Stimulated activated naive CD4-positive, alpha-beta T cell treated with Interleukin-2 at 50 U/mL for 16 hours (primary cell): ENCODE measurements at places on chromosomes 7 and 10.

DNA sequence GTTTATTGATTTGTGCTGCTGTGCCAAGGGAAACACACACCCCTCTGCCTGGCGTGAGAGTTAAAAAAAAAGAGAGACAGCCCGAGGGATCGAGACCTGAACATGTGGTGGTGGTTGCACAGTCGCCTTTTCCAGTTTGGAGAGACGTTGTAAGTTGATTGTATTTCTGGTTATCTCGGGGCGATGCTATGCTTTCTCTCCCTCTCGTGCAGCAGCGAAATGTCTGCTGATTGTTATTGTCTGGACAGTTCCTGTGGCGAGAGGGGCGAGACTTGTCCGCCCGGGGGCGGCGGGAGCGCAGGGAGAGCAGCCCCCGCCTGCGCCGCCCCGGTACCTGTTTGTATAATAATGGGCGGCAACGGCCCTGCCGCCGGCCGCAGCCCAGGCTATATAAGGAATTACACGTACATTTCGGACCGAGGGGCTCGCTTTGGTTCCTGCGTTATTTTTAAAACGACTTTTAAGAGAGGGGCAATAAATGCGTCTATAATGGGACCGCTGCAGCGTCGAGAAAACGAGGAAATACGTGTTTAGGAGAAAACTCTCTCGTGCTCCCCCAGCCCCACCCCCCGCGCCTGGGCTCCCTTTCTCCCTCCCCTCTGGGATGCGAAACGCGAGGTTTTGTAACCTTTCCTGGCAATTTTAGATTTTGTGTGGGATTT lies 1.7 kb downstream of the ZEB1 start:
- no peak for DNase-seq

- DNase-seq = no peak
Measured at GRCh38 chr7:24510759-24511158, 62.5 kb upstream of the PALS2 start.

DNA sequence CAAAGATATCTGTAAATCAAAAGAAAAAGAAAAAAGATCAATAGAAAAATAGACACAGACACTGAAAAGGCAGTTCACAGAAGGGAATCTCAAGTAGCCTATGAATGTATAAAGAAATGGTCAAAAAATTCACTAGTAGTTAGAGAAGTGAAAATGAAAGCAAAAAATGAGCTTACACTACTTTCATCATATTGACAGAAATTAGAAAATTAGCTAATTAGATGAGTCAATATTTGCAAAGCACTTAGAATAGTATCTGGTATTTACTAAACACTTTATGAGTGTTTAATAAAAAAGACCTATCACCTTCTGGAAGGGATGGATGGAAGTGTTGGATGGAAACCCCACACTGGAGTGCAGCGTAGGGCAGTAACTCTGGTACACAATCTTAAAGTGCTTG lies 1.7 kb upstream of the CFAP58 start:
- DNase-seq = no peak

DNA sequence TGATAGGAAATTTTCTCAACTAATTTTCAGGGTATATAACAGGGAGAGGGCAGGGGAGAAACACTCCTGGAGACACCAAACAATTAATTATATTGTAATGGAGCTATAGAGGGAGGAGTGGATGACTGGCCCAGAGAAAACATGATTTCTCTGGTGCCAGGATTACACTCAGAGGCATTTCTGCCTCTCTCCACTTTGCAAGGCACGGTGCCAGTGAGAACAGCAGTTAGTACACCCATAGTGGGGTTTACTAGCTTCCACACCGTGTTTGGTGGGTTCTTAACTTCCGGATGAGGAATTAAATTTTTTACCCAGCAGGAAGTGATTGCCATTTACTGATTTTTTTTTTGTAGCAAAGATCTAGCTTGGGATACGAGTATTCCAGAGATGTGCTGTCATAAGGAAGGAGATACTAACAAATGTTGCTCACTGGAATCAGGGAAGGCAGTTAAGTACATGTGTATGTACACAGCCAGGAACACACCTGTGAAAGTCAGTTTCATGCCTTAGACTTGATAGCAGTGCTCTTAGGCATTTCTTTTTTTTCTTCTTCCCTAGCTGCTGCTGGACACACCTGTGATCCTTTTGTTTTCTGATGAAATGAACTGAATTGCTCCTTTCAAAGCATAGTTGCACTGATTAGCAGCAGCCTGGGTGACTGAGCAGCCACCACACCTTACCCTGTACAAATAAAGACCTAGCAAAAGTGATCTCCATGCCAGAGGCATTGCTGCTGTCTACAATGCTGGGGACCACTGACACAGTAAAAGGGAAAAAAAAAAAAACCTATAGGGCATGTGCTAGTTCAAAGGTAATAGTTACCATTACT lies 58.1 kb downstream of the POLL start:
- no peak for DNase-seq

GRCh38 chr10:133364645-133365431 lies 7.0 kb upstream of the FUOM start:
- no peak for DNase-seq

- DNase-seq = no peak
Measured at GRCh38 chr7:19107356-19108146, 9.9 kb downstream of the TWIST1 start.

DNA sequence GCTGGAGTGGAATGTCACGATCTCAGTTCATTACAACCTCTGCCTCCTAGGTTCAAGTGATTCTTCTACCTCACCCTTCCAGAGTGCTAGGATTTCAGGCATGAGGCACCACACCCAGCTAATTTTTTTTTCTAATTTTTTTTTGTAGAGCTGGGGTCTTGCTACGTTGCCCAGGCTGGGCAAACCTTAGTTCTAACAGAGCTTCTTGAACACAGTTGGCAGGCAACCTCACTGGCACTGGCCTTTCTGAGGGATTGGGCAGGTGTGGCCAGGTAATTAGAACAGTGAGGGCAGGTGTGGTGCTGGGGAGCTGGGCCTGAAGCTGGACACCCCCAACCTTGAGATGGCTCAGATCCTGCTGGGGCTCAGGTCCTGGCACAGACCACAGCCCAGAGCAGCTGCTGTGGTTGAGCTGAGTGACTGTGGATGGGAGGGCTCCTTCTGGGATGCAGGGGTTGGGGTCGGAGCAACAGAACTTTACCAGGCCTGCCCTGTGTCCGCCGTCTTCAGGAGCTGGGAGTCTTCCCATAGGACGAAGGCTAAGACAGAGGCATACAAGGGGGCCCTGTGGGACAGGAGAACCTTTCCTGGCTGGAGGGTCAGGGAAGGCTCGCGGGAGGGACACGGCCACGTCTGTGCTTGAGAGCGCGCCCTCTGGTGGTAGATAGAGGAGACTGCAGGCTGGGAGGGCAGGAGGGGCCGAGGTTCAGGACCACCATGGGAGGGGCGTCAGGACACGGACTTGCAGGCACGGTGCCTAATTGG lies 48.2 kb downstream of the COL26A1 start:
- DNase-seq = peak; percentile 1

DNA sequence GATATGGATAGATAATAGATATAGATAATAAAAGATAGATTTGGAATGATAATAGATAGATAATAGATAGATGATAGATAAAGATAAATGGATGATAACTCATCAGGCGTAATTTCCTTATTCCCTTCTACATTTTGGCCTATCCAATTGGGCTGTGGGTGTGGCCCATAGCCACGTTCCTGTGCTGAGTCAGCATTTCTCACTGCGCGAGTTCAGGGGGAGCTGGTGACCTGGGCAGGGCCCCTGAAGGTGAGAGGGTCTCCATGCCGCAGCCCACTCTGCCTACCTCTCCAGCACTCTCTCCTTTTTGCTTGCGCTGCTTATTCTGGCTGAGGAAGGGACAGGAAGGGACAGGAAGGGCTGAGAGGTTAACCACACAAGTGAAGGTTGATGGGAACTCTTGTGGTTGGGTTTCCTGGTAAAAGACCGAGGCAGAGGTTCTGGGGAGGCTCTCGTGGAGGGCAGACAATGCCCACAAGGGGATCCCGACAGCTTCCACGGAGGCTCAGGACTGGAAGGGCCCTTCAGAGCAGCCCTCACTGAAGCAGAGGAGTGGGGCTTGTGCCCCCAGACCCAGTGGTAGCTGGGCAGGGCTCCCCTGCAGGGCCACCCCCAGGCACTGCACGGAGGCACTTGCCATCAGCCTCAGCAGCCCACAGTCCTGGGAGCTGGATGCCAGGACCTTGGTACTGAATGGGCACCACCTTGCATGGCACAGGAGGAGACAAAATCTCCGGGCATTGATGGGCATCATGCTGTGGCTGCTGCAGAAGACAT lies 247.3 kb upstream of the PITRM1 start:
- DNase-seq = no peak

DNA sequence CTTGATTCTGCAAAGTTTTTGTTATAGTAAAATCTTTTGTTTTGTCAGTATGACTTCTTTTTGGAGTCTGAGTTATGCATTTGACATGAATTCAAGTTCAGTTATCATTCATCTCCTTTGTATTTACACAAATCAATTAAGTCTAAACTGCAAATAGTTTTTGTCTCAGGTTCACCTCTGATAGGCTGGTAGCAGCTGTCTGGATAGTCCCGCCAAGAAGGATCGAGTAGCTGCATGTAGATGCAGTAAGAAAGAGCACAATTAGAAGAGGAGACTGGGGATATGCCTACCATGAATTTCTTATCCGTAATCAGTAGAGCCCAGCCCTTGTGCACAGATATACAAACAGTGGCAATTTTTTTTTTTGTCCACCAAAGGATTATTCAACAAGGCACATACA lies 392.5 kb upstream of the ETV1 start:
- DNase-seq = no peak

- DNase-seq = no peak
Measured at GRCh38 chr7:138663725-138664710, 37.1 kb downstream of the SVOPL start.

GRCh38 chr7:85030893-85031292 lies 156.0 kb downstream of the SEMA3D start:
- no peak for DNase-seq

DNA sequence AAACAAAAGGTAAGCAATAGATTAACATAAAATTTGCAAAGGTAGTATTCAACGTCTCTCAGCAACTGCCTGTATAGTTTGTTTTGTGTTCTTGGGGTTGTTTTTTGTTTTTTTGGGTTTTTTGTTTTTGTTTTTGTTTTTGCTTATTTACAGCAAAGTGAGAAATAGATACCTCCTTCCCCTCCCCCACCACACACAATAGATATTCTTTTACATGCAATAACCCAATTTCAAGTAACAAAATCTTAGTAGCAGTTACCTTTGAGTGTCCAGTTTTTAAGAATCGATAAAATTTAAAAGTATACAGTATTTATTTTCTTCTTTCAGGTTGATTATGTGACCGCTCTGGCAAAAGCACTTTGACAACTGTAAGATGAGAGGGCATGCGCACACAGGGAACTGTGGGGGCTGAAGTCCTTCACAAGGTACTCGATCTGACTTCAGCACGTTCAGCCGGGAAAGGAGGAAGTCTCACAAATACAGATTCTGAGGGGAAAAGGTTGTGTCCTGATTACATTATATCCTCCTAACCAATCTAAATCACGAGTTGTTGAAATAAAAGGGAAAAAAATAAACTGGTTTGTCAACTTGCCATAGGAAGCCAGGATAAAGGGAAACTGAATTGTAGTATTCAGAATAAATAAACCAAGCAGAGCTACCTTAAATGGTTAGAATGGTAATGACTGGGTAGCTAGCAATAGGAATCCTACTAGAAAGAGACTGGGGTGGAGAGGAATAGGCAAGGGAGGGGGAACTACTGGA lies 47.8 kb downstream of the CPEB3 start:
- DNase-seq = peak; percentile 18

DNA sequence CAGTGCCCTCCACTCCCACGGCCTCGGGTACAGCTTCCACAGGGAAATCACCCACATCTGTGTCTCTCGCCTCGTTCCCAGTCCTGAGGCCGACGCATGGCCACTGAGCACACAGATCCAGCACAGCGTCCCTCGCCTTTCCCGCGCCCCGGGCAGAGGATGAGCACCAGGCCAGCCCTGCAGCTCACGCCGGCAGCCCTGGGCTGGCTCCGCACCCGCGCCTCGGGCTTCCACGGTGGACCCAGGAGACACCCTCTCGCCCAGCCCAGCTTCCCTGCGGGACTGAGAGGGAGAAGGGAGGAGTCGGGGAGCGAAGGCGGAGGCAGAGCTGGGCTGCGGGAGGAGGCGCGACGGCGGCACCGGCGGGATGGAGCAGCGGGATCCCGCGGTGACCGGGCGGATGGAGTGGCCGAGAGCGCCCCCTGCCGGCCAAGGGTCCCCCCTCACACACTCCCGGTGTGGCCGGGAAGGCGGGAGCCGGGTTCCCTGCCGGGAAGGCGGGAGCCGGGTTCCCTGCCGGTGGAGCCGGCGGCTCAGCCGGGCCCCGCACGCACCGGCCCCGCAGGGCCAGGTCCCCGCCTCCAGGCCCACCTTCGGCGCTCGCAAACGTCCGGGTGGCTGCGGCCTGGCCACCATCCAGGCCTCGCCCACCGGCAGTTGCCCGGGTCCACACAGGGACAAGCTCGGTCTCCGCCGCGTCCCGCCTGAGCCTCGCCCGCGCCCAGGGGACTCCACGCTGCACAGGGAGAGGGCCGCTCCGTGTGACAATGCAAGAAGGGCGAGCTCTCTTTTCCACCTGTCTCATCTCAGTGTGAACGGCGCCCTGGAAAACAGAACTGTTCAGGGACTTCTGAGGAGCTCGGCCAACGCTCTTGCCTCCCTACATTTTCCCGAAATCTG lies 110.3 kb upstream of the LANCL2 start:
- DNase-seq = peak; percentile 46

DNA sequence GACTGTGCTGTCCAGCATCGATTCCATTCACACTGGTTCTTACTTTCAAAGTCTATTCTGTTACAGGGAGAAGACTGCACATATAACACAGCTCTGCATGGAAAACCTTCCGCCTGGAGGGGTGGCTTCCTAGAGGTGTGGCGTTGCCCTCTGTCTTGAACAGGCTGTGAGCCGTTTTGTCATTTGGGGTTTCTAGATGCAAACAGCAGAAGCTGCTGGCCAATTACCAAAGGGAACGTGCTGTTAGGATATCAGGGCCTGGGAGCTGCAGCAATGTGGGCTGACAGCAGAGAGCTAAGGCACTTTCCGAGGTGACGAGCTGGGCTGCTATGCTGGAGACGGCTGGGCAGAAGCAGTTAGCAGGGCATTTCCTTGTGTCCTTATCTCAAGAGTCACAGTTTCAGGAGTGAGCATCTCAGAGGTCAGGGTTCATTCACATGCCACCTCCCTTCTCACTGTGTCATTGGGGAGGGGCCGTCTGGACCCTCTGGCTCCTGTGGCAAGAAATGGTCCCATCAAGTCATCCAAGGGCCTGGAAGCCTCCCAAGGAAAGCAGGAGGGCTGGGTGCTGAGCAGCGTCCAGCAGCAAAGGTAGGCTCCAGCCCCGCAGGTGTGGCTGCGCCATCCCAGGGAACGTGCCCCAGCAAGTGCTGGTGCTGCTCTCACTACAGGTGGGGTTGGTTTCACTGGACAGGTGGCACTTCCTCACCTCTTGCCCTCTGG lies 106.5 kb downstream of the WDR37 start:
- no peak for DNase-seq

DNA sequence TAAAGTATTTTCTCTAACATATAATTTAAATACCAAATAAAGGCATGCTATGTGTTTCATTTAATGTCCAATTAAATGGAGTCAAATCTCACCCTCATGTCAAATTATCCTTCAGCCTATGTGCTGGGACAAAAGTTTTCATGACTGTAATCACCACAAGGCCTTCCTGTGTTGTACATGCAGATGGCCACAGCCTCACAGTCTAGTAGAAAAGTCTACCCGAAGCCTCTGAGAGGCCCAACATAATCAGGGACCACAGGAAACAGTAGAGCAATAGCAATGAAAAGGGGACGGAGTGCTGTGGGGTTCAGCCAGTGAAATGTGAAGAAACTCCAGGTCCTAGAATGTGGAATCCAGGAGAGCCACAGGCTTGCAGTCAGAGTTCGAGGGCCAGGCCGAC lies 140.2 kb upstream of the KLF6 start:
- DNase-seq = no peak

- no peak for DNase-seq
Measured at GRCh38 chr7:47786557-47787248, 161.6 kb downstream of the PKD1L1 start.
